Activated CD8-positive, alpha-beta memory T cell treated with anti-CD3 and anti-CD28 coated beads for 1 hour (primary cell): ENCODE measurements at places on chromosomes 12 and 14.

DNA sequence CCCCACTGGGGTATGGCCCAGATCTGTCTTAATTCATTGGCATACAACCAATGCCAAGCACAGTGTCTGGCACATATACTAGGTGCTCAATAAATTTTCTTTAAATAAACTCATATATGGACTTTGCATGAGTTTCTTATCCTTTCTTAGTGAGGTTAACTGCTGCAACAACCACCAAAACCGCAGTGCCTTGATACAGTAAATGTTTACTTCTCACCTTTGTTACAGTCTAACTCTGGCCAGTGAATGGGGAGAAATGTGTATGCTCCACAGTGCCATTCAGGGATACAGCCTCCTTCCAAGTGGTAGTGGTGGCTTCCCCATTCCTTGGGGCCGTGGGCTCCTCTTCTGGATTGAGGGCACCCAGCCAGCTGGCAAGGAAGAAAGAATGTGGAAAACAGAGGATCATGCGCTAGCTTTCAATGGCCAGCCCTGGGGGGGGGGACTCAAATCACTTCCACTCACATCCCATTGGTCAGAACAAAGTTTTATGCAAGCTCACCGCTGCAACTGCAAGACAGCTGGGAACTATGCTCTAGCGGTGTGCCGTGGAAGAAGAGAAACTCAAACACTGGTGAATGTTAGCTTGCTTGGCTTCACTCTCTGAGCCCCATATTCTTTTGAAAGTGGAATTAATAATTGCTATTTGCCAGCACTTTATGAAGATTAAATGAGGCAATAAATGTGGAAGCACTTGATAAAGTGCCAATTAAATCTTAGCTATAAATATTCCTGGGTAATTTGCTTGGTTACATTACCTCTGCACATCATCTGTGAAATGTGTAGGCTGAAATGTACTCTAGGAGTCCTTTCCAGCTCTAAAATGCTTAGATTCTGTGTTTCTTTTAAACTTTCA is 51.0 kb upstream of the SOCS2 start:
- DNase-seq = no peak

GRCh38 chr12:88469154-88469553 is 111.1 kb downstream of the KITLG start:
- no peak for DNase-seq

GRCh38 chr12:121205491-121205890 is 4.4 kb upstream of the P2RX4 start:
- DNase-seq = no peak

DNA sequence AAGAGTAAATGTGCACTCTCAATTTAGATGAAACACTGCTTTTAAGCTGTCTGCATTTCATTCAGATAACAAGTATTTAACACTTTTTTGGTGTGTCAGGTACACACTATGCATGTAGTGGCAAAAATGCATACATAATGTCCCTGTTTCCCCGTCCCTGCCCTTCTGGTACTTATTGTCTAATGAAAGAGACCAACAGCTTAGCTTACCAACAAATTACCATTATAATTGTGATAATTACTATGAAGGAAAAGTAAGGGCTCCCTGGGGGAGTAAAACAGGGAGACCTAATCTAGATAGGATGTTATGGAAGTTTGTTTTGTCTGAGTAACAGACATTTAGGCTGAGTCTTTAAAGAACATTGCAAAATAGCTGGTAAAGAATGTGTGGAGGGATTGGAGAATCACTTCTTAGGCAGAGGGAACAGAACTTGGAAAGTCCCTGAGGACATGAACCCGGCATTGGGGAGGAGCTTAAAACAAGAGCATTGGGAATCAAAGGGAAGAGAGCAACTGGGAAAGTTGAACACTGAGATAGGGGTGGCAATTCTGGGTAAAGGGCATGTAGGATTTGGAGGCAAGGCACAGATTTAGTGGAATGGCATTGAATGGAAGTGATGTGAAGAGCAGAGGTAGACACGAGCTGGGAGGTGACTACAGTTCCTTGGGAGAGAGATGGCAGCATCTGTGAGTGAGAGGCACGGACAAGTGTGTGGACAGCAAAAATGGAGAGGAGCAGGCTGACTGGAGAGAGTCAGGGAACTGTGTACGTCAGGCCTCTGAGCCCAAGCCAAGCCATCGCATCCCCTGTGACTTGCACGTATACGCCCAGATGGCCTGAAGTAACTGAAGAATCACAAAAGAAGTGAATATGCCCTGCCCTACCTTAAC is 181.6 kb downstream of the GRIP1 start:
- DNase-seq = no peak

DNA sequence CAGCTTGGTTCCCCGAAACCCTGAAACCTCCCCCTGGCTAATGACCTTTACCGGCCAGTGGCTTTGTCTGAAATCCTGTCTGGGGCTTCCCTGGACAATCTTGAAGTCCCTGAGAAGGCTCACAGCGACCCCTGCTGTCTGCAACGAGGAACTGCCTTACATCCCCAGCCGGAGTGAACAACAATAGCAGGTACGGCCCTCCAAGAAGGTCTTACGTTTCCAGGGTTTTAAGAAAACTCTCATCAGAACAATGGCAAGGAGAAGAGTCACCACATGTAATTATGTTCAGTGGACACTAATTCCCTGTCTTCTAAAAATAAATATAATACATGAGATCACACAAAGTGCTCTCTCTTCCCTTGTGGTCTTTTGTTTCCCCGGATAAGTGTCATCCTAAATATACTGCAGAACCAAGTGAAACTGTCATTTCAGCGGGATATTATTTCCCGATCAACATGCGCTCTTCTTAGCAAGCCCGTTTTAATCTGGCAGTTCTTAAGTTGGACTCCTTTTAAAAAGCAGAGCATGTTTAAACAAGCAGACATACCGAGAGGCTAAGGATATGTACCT is 53.3 kb downstream of the RBM19 start:
- DNase-seq = peak; percentile 25

DNA sequence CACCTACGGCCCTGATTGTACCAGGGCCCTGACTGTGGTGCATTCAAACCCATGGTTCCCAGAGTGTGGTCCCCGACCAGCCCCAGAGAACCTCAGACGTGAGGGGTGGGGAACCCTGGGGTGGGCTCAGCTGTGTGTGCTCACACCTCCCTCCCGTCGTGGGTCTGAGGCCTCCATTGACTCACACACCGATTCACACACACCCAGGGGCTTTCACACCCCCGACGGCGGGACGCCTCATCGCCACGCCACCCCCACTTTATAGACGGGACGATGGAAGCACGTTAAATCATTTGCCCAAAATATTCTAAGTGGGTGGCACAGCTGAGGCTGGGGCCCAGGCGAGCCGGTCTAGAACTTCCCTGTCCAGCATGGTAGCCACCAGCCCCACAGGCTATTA is 3.4 kb upstream of the FBRSL1 start:
- no peak for DNase-seq

DNA sequence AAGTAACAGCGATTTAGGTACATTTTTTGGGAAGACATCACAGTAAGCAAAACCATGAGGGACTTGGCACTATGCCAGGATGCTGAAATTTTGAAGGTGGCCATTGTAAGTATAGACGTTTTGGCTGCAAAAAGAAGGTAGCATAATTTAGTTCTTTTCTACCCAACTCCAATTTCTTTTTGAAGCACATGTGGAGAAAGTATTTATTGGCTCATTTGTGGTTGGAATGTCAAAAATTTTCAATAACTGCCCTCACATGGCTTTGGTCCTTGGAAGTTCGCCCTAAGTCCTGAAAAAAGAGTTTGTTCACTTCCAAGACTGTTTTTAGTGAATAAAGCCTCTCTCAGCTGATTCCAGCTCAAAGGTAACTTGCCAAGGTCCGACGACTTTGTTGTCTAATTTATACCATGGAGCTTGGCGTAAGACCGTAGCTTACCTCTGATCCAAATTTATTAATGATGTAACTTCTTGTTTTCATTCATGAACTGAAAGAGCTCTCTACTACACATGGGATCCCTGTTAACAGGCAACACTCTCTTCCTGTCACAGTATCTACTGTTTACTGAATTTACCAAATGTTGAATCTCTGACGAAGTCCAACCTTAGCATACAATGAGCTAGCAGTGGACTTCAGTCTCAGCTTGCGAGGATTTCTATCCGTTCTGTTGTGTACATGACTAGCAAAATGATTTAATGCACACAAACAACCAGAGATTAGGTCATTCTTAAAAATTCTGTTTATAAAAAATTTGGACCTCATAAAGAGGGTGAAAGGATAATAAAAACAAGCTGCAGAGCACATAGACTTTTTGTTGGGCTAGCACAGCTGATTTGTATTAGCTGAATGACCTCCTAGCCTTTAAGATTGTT is 49.0 kb downstream of the MSRB3 start:
- DNase-seq = no peak

- DNase-seq = no peak
Observed at GRCh38 chr14:50342221-50343078, 30.3 kb downstream of the DMAC2L start.

- no peak for DNase-seq
Observed at GRCh38 chr12:1217191-1217949, 226.3 kb downstream of the ERC1 start.

DNA sequence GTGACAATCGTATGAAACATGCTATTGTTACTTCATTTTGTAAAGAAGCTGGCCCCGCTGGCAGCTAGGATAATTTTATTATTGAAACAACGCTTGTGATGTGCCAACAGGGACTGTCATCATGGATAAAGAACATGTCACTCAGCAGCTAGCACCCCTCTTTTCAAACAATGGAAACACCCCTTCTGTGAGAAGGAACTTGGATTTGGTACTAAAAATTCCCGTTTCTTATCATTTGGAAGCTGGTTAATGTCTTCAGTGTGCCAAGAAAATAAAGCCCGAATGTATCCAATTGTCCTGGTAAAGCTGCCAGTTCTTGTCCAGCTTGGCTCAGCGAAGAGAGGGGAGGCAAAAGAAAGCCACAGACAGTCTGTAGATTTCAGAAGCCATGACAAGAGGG is 186.6 kb downstream of the PHLDA1 start:
- no peak for DNase-seq

DNA sequence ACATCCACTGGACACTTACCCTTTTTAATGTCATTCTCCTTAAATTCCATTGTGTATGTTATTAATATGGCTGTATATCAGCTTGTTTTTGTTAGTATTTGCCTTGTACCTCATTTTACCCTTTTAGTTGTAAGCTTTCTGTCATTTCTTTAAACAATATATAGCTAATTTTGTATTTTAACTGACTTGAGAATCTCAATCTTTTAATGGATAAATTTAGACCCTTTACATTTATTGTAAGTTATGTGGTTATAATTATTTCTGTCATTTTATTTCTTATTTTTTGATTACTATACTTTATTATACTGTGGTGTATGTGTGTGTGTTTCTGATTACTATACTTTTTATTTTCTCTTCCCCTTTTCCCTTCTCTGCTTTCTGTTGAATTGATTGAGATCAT is 159.0 kb upstream of the LHX5 start:
- DNase-seq = no peak

GRCh38 chr12:80811957-80812708 is 95.4 kb downstream of the MYF5 start:
- no peak for DNase-seq

- DNase-seq = no peak
Observed at GRCh38 chr14:93676416-93676958, 111.8 kb downstream of the PRIMA1 start.
